Bronchial epithelial cell (primary cell): ENCODE measurements at places on chromosomes 12 and 14.

DNA sequence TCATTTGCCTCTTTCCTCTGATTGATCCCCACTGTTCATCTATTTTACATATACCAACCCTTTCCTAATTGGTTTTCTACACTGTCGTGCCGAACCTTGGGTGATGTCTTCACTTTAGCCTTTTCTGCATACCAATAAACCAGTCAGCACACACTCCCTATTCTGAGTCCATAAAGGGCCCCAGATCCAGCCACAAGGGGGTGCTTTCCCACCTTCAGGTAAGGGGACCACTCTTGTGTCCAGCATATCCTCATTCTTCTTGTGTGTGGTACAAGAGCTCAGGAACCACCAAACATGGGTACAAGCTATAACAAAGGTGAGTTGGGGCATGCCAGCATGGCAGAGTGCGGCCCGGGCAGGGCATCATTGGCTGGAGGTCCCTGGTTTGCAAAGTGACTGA lies 859.8 kb downstream of the FSCB start:
- no peak for DNase-seq

GRCh38 chr12:57135527-57136326 lies 7.4 kb downstream of the LRP1 start:
- no peak for DNase-seq

DNA sequence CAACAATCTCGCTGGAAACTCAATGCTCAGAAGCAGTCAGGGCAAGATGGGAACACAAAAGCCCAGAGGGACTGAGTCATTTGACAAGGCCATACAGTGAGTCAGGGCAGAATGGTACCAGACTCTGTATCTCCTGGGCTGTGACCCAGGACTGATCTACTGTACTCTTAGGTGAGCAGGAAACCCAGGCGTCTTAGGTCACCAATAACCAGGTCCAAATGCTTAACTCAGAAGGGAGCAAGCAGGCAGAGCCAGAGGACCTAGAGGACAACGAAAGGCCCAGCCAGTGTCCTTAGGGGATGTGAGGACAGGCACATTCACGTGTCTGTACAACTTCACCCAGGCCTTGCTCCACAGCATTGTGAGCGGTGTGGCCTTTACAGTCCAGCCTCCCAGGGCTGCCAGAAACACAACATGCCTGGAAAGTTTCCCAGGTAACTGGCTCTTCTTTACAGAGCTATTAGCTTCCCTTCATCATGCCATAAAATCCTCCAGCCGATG lies 69.9 kb downstream of the ARL6IP4 start:
- DNase-seq = peak; percentile 65

- DNase-seq = no peak
Measured at GRCh38 chr14:95895720-95896119, 19.1 kb downstream of the TUNAR start.

- no peak for DNase-seq
Measured at GRCh38 chr14:61885203-61885961, 123.2 kb downstream of the SNAPC1 start.

- DNase-seq = no peak
Measured at GRCh38 chr12:53976823-53977595, 2.3 kb upstream of the HOTAIR start.

GRCh38 chr12:88309546-88309945 lies 167.4 kb downstream of the TMTC3 start:
- DNase-seq = peak; percentile 76

GRCh38 chr12:48459259-48459658 lies 13.1 kb upstream of the ANP32D start:
- no peak for DNase-seq

- DNase-seq = no peak
Measured at GRCh38 chr12:26868447-26869103, 35.6 kb upstream of the ITPR2 start.

DNA sequence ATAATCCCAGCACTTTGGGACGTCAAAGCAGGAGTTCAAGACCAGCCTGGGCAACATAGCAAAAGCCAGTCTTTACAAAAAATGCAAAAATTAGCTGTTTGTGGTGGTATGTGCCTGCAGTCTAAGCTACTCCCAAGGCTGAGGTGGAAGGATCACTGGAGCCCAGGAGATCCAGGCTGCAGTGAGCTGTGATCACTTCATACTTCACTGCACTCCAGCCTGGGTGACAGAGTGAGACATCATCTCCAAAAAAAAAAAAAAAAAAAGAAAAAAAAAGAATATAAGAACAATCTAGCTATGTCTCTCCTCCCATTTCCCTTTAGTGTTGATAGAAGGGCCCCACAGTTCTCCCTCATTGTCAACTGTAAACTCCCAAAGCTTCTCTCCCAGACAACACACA lies 3.5 kb upstream of the BCAT1 start:
- no peak for DNase-seq

GRCh38 chr12:28500373-28501024 lies 310.2 kb downstream of the CCDC91 start:
- DNase-seq = peak; percentile 63

- peak; percentile 98 for DNase-seq
Measured at GRCh38 chr14:90681929-90682328, 134.3 kb downstream of the TTC7B start.

- DNase-seq = no peak
Measured at GRCh38 chr12:72028966-72029365, 90.3 kb downstream of the TPH2 start.

DNA sequence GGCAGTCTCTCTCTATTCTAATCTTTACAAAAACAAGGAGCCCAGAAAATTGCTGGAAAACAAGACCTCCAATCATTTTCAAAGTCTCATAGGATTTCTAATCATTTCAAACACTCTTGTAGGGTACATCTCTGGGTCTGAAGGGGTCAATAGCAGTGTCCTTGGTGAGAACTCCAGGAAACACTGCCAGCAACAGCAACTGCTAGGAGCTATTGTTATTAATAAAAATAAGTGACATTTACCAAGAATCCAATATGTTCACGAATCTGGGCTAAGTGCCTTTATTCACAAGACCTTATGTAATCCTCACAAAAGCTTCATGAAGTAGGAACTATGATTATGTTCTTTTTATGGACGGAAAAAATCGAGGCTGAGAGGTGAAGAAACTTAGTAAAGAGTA lies 72.8 kb downstream of the TTC7B start:
- DNase-seq = no peak

- no peak for DNase-seq
Measured at GRCh38 chr14:93025055-93025454, 90.7 kb downstream of the ITPK1 start.

- no peak for DNase-seq
Measured at GRCh38 chr14:35557221-35557747, 23.3 kb downstream of the INSM2 start.

DNA sequence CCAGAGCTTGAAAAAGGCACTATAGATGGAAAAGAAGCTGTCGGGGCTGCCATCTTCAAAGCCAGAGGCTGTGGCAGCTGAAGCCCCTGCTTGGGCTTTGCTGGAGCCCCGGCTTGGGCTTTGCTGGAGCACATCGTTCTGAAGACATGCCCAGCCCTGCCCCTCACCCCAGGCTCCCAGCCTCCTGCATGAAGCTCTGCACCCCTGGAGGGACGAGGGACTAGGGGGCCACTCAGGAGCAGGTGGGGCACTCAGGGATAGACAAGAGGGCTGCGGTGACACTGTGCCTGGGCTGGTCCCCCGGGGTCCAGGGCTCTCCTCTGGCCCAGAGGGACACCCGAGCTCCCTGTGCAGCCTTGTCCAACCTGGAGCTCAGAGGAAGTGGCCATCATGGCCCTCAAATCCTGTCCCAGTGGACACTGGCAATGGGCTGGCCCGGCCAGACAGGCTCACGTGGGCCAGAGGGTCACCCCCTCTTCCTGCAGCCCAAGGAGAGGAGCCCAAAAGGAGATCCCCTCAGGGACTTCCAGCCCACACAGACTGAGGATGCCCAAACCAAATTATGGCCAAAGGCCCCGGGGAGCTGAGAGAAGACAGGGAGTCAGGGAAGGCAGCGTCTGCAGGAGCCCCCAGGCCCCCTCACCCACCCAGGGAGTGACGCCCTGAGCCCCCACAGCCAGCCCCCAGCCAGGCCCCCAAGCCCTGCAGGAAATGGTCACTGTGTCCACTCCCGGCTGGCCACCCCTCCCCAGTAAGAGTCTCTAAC lies 23.1 kb upstream of the C14orf180 start:
- no peak for DNase-seq

- no peak for DNase-seq
Measured at GRCh38 chr14:70885343-70886022, 21.8 kb upstream of the PCNX1 start.

GRCh38 chr12:101945369-101946232 lies 68.2 kb downstream of the DRAM1 start:
- no peak for DNase-seq

GRCh38 chr12:13199592-13199991 lies 3.1 kb downstream of the EMP1 start:
- DNase-seq = no peak

- DNase-seq = peak; percentile 92
Measured at GRCh38 chr12:46547421-46548354, 175.1 kb upstream of the SLC38A2 start.

GRCh38 chr12:4743046-4743445 lies 22.8 kb downstream of the GALNT8 start:
- DNase-seq = no peak

- no peak for DNase-seq
Measured at GRCh38 chr12:103964805-103965204, 867 bp upstream of the TDG start.

GRCh38 chr12:55694651-55695050 lies 13.1 kb downstream of the ITGA7 start:
- DNase-seq = no peak

GRCh38 chr14:44428231-44428945 lies 78.7 kb downstream of the FSCB start:
- no peak for DNase-seq

- peak; percentile 79 for DNase-seq
Measured at GRCh38 chr12:56193025-56193578, 3.8 kb upstream of the SMARCC2 start.

DNA sequence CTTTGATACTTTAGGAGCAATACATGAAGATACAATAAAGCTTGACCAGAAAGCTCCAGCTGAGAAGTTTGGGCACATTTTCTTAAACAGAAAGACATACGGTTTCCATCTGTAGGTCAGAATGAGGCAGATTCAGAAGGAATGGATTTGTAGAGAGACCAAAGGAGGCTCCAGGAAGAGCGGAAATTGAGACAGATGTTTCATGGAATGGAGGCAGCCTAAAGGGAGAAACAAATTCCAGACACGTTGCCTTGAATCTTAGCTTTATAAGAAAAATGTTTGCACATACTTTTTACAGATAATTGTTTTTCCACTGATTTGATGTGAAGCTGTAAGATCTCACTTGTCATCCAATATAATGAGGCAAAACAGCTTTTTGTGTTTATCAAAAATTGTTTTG lies 24.8 kb downstream of the EPYC start:
- DNase-seq = no peak

- no peak for DNase-seq
Measured at GRCh38 chr14:61530896-61531295, 164.4 kb upstream of the HIF1A start.

- peak; percentile 60 for DNase-seq
Measured at GRCh38 chr12:122356192-122356635, 66.3 kb downstream of the CLIP1 start.

GRCh38 chr12:51773145-51773869 lies 75.2 kb downstream of the FIGNL2 start:
- peak; percentile 79 for DNase-seq

DNA sequence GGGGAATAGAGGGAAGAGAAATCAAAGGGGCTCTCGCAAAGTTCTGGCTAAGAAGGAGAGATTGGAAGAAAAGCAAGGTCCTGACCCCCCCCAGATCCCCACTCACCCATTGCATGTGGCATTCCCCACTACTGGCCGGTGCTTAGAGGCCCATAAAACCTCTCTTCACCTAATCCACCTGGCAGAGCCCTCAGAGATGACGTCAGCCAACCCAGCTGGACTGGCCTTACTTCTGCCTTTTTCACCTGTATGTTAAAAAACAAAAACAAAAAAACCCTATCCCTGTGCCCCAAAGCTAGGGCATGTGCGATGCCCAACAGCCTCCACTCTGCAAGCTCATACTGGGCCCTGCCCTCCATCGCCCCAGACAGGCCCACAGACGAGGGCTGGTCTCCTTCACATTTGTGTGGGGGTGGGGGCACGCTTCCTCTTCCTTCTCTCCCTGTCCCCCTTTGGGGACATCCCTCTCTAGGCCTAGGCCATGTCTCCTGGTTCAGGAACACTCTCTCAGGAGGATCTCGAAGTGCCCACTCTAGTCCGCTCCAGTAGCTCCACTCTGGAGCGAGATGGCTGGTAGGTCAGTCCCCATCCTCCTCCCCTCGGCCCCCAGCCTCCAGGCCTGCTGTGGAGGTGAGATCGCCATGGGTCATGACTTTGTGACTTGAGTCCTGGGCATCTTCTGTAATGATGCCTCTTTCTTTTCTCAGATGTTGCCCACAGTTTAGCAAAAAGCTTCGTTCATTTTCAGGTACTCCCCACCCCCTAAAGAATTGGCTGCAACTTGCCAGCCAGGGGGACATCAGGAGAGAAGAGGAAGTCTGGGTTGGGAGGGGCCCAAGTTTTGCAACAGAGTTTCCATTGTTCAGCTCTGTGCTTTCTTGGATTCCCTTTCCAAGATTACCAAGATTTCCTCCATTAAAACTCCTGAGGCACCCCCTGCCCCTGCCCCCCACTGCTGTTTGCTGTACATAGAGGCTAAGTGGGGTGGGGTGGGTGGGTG lies 37.0 kb downstream of the FIGNL2 start:
- DNase-seq = no peak

DNA sequence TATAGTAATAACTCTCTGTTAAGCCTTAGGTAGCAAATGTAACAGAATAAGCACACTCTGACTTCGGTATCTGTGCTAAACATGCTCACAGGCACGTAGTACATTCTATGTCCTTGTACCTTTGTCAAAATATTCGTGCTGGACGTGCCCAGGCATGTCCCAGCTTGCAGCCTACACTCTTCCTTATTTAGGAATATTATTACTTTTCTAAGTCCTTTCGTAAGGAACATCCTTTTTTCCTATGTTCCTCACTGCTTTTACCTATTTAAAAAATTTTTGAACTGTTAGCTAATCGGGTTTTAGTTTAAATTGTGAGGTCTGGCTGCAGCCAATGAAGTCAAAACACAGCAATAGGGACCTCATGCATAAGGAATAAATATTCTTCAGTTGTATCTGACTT lies 24.1 kb upstream of the UBC start:
- peak; percentile 93 for DNase-seq

GRCh38 chr12:125098676-125099408 lies 33.6 kb downstream of the AACS start:
- no peak for DNase-seq

GRCh38 chr12:72673853-72674252 lies 401.7 kb downstream of the TRHDE start:
- DNase-seq = no peak

- DNase-seq = no peak
Measured at GRCh38 chr12:112314981-112315380, 67.2 kb downstream of the HECTD4 start.
